ENCODE measurements at places on chromosomes 13 and 19.

DNA sequence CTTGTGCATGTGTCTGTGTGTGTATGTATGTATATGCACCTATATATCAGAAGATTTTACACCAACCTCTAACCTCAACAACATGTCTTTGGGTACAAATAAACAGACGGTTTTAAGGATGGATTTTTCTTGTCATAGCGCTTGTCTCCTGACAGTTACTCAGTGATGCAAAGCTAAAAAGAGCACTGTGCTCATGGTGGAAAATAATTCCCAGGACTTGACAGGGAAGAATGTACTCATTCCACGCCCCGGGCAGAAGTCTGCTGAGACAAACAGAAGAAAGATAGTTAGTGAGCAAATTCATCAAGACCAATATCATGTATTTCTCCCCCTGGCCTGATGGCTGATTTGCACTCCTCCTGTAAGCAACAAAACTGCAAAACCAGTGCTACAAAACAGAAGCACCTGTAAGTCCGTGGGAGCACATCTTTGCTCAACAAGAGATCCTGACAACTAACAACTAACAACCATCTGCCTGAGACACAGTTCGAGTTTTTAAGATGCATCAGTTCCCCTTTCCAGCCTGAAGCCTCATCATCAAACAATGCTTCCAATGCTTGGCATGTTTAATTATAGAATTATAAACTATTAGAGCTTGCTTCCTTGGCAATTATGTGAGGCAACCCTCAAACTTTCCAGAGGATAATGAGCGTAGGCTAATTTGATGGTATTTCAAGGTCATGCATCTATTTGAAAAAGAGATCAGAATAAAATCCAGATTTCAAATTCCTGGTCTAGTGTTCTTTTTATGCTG lies 812.7 kb upstream of the MIR17HG start:
- no peak for DNase-seq

DNA sequence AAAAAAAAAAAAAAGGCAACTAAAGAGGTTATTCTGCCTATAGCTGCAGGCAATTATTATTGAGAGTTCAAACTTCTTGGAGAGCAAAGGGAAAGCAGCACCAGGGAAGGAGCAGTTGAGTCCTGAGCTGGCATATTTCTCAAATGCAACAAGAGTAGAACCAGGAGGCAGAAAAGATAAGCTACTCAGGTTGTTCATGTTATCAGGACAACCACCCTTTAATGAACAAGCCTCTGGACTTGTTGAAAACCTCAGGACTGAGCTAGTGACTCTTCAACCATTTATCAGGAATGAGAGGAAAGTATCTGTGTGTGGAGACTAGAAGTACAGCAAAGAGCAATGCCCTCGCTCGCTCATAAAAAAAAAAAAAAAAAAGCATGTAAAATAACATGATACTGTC lies 183.0 kb downstream of the KCTD12 start:
- DNase-seq: no peak

GRCh38 chr19:27824108-27824507 lies 1388.8 kb downstream of the UQCRFS1 start:
- no peak for DNase-seq

DNA sequence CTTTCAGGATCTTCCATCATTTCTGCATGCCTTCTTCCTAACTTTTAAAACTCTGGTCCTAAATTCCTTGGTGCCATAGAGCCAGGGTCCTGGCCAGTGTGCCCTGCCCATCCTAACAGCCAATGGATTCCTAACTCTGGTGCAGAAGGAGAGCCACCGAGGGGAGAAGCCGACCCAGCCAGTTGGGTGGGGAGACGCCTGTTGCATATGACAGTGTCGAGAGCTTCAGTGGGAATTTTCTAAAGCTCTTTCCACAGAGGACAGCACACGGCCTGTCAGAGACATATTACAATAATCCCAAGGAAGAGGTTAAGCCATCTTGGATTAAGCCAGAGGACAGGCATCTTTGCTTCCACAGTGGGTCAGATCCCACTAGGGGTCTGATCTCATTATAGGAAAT lies 180.4 kb downstream of the ZNF536 start:
- DNase-seq: no peak

GRCh38 chr13:74973935-74974879 lies 507.8 kb downstream of the TBC1D4 start:
- no peak for DNase-seq

- DNase-seq: no peak
Measured at GRCh38 chr13:29943273-29943672, 92.9 kb upstream of the UBL3 start.

GRCh38 chr13:53368948-53369347 lies 340.3 kb downstream of the OLFM4 start:
- no peak for DNase-seq

DNA sequence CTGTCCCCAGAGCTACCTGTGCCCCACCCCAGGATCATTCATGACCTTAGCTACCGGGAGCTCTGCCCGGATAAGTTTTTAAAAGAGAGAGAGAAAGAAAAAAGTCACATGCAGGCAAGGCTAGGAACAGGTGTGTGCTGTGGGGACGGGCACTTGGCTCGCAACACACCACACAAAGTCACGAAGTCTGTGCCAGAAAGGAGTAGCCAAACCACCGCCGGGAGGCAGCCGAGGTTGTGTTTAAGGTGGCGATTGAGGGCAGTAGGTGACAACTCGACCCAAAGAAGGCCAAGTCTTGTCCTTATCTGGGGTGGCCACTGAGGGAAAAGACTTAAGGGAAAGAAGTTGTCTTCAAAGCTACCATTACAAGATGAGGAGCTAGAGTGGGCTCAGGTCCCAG lies 4.6 kb upstream of the TSHZ3 start:
- no peak for DNase-seq

DNA sequence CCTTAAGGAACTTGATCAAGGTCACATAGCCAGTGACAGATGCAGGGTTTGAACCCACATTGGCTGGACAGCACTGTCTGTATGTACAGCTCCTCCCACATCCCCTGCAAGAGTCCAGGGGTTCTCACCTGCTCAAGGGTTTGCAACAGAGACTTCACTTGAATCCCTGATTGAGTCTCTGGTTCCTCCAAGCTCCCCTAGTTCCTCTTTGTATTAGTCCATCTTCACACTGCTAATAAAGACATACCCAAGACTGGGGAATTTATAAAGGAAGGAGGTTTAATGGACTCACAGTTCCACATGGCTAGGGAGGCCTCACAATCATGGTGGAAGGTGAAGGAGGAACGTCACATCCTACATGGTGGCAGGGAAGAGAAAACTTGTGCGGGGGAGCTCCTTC lies 72.8 kb upstream of the CLDN10 start:
- peak; percentile 30 for DNase-seq

DNA sequence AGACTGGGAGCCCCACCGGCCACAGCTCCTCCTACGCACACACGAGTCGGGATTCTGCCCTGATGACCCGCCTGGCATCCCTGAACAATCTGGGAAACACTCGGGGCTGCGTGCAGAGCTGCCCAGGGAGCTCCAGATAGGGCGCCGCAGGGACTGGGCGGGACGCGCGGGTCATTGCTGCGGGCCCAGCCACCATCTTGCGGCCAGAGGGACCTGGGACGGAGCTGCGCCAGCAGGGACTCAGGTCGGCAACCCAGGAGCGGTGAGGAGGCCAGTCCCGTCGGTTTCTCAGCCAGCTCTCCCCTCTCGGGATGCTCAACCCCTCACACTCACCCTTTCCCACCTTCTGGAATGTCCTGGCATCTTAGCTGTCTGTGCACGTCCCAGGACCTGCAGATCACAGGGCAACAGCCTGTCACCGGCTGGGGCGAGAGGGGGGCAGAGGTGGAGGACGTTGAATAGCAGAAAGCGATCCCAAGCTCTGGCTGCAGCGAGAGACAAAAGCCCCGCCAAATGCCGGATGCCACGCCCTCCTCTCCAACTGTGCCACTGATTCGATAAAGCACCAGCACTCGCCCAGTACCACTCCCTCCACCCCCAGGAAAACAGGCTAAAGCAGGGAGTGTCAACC lies 20.4 kb upstream of the ZNF91 start:
- peak; percentile 5 for DNase-seq

DNA sequence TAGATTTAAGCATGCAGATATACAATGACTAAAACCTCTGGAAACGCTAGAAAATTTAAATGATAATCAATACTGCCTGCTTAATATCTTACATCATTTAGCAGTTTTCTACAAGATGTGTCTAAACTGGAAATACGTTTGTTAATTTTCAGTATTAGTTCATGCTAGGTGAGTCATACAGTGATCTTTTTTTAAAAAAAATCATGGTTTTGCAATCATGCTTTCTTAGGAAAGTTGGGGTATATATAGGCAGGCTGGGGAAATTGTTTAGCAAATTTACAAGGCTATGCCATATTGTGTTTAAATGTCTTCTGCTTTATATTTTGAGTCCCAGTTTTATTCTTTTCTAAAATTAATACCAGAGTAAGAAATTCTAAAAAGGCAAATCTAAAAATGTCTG lies 245.4 kb upstream of the SPRY2 start:
- DNase-seq: no peak

GRCh38 chr13:44352671-44353070 lies 21.0 kb upstream of the SERP2 start:
- no peak for DNase-seq

GRCh38 chr19:15178629-15179308 lies 22.0 kb downstream of the NOTCH3 start:
- DNase-seq: no peak

DNA sequence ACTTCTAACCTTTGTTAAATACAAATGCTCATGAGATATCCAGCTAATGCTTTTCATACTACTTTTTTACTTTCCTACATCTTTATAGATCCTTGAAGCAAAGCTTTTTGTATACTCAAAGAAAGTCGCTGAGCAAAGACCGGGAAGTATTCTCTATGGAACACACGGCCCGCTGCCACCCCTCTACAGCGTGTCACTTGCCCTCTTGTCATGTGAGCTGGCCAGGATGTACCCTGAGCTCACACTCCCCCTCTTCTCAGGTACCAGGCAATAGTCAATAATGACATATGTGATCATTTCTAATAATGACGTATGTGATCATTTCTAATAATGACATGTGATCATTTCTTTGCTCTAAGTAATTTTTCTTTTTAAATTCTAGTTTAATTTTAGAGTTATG lies 112.9 kb downstream of the ZAR1L start:
- DNase-seq: no peak

DNA sequence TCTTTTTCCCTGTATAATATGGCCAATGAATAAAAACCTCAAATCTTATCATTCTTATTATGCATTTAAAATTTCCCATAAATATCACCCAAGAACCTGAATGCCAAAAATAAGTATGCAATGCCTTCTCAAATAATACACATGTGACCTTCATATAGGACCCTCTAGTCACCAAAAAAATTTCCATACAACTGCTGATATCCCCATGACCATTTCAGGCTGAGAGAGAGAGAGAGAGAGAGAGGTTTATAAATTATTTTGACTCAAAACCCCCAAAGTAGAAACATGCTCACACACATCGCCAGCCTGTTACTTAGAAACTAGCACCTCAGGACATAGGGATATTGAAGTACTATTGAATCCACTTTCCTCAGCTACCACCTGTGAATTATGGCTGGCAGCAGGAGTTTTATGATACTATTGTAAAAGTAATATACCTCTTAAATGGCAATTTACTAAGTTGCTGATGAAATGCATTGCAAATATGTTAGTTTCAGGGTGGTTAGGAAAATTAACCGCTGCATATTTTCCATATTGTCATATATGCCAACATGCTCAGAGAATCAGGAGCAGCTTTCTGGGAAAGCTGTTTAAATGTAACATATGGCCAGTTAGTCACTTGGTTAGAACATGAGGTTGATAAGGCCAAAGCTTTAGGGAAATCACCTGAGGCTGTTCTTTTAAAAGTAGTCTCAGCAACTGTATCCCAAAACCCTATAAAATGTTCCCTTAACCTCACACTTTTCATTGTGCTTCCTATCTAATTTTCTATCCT lies 230.8 kb downstream of the DCT start:
- no peak for DNase-seq

DNA sequence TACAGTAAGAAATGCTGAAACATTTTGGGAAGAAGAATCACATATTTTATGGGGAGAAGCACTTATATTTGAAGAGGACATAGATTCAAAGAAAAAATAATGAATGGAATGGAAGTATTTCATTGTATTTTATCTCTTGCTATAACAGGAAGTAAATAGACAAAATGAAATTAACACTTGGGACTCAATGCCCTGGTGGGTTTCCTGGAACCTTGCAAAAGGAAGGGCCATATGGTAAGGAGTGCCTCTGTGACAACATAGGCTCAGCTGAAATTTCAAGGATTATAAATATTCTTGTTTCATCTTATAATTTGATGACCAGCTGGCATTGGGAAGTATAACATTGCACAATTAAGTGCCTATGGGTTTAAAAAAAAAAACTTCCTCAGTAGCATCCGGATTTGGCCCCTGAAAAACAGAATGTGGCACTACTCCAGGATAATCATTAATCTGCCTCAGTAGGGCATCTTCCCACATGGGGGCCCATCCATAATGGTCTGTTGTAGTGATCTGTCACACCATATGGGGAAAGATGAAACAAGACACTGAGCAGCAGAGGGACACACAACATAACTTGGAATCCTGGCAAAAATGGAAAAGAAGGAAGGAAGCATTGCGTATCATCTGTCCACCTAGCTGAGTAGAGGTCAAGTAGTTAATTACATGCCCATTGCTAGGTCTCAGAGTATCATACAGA lies 321.6 kb downstream of the NDFIP2 start:
- DNase-seq: peak; percentile 1

- DNase-seq: no peak
Measured at GRCh38 chr13:97429681-97430081, 4.3 kb upstream of the RAP2A start.

GRCh38 chr13:58721273-58721672 lies 1089.7 kb downstream of the PCDH17 start:
- no peak for DNase-seq

DNA sequence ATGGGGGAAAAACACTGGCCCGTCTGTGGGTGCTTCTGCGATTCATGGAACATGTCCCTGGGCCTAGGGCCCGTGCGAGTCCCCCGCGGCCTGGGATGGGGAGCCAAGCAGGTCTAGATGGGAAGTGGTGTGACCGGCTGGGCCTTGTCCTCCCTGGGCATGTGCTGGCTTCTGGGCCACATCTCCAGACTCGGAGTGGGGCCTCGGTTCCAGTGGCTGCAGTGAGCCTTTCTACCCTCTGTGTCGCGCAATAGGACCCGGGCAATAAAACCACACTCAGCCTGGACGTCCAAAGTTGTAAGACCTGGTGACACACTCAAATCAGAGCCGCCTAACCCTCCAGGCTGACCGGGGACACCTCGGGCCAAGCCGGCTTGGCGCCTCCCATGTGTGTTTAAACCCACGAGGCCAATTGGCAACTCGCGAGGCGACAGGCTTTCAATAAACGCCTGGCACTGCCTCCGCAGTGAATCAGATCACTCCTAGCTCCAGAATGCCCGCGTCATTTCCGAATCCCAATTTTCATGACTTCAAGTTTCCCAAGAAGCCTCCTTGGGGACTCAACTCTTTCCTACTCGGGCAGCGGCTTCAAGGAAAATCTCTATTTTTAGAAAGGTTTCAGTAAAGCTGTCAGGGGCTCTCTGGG lies 57.3 kb downstream of the KLF2 start:
- no peak for DNase-seq

DNA sequence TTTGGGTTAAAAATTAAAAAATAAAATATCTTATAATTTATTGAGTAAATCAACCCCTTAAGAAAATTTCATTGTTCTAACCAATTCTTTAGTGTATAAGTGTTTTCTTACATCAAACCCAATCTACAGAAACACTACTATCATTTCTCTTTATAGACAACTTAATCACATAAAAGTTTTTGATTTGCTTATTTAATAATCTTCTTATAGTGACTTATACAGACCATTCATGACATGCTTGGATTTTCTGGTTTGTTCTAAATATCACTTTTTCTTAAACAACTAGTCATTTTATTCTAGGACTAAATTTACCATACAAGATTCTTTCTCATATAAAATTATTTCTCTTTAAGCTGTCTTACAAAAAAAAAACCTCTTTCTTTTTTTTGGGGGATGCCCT lies 27.3 kb upstream of the ZSCAN5A start:
- DNase-seq: no peak

All from Kasumi-1 (cell line).